ENCODE measurements at places on chromosomes 13 and 19. TPM values are rescaled to one million over a fixed set of nuclear protein-coding genes. Genes with fewer than 3 reads are reported as not detected.

DNA sequence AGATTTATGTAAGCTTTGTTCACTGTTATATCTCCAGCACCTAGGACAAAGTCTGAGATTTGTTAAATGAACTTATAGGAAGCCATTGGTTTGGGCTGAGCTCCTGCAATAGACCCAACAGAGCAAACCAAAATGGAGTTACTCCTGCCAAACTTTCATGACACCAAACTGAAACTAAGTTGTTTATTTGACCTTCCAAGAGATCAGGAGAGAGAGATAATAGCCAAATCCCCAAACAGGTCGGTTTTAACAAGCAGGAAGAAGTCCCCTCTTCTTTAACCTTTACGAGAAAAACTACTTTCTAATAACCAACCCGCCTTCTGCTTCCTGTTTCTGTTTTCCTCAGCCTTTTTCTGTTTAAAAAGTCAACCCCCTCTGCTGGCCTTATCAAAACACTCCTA is 54.9 kb upstream of the ATP12A start:
- DNase-seq, result no peak
- H3K27me3 ChIP-seq, result no peaks in the 10 kb centered on the region
- peaks cover 19% of the 10 kb centered on the region for H3K4me1 ChIP-seq
- no peaks in the 10 kb centered on the region for H3K36me3 ChIP-seq

RNF113B gene
- not detected for total RNA-seq

GRCh38 chr19:38228491-38229439 is 4.7 kb upstream of the DPF1 start:
- peaks cover 8% of the 10 kb centered on the region for H3K27me3 ChIP-seq
- H3K27ac ChIP-seq, result no peak overlapping the region

- no peaks in the 10 kb centered on the region for H3K36me3 ChIP-seq
- H3K27ac ChIP-seq, result no peak overlapping the region
- no peak for DNase-seq
- peaks cover 2% of the 10 kb centered on the region for H3K27me3 ChIP-seq
- no peak overlapping the region for H3K4me3 ChIP-seq
These were observed 297.4 kb downstream of the DCLK1 start for GRCh38 chr13:35833608-35834275.

DNA sequence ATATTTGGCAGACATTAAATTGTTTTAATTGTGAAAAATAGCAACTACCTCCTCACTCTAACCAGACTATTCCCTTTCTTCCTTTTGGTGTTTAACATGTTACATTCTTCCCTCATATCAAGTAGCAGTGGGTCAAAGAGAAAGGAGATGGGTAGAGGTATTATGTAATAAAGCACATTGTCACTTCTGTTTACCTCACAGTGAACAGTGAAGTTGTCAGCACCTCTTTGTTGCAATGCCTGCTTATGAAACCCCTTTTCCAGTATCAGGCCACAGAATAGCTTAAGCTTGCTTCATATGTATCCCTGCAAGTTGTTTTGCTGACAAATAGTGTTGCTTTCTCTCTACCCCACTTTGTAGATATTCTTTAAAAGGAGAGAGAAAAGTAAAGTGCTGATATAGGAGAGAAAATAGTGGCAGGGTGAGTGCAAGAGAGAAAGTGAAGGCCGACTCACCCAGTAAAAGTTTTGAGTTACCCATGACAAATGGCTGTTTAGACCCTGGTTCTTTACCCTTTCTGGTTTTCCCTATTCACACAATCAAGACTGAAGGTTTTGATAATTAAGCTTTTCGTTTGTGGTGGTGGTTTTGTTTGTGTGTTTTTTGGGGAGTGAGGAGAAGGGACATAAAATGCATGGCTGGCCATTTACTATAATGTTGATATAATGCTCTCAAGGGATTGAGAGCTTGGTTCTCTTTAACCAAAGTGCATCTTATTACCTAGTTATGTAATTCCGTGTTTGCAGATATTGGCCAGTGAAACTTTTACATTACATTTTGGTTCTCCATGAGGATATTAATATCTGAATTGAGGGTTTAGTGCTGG is 3.7 kb downstream of the ITM2B start:
- H3K4me3 ChIP-seq, result peak overlapping the region; percentile 96
- no peak overlapping the region for H3K27ac ChIP-seq
- H3K4me1 ChIP-seq, result peaks cover 47% of the 10 kb centered on the region
- no peaks in the 10 kb centered on the region for H3K36me3 ChIP-seq

DNA sequence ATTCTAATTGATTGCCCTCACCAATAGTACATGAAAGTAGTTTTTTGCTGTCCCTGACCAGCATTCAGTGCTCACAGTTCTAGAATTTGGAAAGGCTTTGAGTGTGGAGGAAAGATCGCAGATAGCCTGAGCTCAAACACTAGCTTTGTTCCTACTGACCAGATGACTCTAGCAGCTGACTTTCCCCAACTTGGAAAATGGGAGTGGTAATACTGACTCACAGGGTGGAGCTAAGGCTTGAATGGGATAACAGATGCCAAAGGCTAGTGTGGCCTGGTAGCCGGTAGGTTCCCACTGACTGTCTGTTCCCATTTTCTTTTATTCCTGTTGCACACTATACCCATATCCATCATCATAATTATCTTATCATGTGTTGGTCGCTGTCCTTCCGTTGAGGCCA is 3.7 kb downstream of the ZSCAN22 start:
- peaks cover 23% of the 10 kb centered on the region for H3K4me1 ChIP-seq
- H3K27ac ChIP-seq, result peak overlapping the region; percentile 75
- DNase-seq, result peak; percentile 60
- H3K27me3 ChIP-seq, result no peaks in the 10 kb centered on the region

GRCh38 chr13:49241296-49241695 is 6.4 kb upstream of the CDADC1 start:
- H3K27me3 ChIP-seq, result peaks cover 14% of the 10 kb centered on the region
- H3K4me3 ChIP-seq, result no peak overlapping the region
- H3K27ac ChIP-seq, result no peak overlapping the region
- no peaks in the 10 kb centered on the region for H3K36me3 ChIP-seq

KCNN4 gene
- total RNA-seq, result 1.9 TPM

ZNF260 gene
- total RNA-seq, result 11.9 TPM

GZMM gene
- not detected for total RNA-seq

DNA sequence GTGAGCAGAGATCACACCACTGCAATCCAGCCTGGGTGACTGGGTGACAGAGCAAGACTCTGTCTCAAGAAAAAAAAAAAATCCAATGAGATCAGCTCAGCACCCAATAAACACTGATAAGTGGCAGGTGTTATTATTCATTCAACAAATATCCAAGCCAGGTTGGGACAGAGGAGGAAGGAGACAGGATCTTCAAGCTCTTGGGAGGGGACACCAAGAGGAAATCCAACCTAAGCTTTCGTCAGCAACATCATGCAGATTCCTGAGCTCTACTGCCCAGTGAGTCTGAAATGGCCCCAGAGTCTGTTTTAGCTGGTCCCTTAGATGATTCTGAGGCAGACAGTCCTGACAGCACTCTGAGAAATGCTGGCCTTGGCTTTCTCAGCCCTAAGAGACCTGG is 7.7 kb downstream of the RFX1 start:
- no peaks in the 10 kb centered on the region for H3K27me3 ChIP-seq
- no peak for DNase-seq
- no peaks in the 10 kb centered on the region for H3K4me1 ChIP-seq

Data from HFFc6 (cell line).